ENCODE measurements at places on chromosomes 4 and X.
A peak's percentile ranks its signal among the peaks of the same experiment; 100 is the strongest.

GRCh38 chr4:128660361-128661215 lies 148.9 kb upstream of the JADE1 start:
- no peak for DNase-seq

GRCh38 chr4:116878280-116878679 lies 207.1 kb downstream of the TRAM1L1 start:
- DNase-seq, result no peak

GRCh38 chrX:12955882-12956703 lies 18.8 kb upstream of the TMSB4X start:
- DNase-seq, result peak; percentile 47

GRCh38 chrX:140709421-140709846 lies at the start of gene LINC00632:
LINC00632 (plus strand) TSS chrX:140709759.
- DNase-seq, result no peak

- DNase-seq, result no peak
Observed at GRCh38 chr4:8306511-8307021, 37.0 kb downstream of the HTRA3 start.
